SK-N-SH treated with all-trans-retinoic acid at 6 μM for 48 hours (cell line): ENCODE measurements at places on chromosomes 6 and 20.
A peak's percentile ranks its signal among the peaks of the same experiment; 100 is the strongest.

DNA sequence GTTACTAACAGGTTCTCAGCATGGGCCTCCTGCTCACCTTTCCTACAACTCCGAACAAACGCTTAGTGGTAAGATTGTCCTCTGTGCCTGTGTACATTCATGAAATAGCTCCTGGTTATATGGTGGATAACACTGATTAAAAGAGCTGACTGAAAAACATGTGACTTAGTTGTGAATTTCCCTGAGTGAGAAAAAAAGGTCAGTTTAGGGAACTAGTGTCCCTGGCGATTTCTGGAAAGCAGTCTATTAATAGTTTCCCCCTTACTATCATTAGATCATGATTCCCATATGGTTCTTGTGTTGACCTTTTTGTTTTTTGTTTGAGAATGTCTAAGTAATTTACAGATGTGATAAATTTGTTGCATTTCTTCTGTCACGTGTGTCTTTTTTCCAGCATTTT lies 15.6 kb downstream of the SNRPC start:
- ATAC-seq = no peak

DNA sequence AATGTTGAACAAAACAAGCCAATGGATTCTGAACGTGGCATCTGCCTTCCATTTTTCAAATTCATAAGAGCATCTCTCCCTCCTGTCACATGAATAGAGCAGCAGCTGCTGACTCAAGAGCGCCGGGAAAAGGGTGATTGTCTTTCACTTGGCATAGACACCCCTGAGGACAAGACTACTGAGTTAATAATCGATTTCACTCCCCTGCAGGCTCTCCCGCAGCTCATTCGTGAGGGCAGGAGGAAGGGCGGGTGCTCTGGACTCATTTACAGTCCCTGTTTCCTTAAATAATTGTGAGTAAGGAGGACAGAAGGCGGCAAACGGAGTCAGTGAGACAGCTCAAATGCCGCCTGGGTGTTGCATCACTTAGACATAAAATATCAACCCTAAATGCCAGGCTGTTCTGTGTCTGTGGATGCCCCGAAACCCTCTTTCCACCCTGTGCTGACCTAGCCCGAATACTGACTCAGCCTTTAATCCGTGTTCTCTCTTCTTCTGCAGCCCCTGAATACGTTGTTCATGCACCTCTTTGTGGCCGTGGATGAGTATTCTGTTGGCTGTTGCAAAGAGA lies 21.6 kb downstream of the CFAP61 start:
- ATAC-seq = no peak

DNA sequence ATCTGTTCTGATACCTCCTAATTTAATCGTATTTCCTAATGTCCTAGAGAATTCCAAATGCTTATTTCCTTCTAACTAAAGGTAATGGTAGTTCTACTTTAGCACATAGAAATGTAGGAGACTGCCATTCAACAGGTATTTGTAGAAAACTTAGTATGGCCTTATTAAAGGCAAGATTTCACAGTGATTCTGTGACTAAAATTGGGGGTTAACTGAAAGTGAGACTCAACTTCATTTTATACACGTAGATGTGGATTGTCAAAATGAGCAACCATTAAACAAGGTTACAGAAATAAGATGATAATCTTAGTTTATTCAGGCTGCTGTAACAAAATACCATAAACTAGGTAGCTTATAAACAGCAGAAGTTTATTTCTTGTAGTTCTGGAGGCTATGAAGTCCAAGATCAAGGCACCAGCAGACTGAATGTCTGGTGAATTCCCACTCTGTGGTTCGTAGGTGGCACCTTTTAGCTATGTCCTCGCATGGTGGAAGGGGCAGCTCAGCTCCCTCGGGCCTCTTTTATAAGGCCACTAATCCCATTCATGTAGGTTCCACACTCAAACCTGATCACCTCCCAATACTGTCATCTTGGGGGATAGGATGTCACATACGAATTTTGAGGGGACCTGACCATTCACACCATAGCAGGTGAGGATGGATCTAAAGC lies 38.7 kb downstream of the TAB2 start:
- ATAC-seq = no peak

DNA sequence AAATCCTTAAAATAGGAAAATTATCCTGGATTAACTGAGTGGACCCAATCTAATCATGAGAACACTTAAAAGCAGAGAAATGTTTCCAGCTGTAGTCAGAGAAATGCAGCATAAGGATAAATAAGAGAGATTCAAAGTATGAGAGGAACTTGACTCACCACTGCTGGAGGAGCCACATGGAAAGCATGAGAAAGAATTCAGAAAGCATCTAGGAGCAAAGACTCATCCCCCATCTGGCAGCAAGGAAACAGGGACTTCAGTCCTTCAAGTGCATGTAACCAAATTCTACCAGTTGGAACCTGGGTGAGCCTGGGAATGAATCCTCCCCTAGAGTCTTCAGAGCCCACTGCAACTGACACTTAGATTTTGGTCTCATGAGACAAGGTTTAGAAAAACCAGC lies 33.7 kb downstream of the RNF146 start:
- peak; percentile 94 for ATAC-seq

GRCh38 chr6:7640607-7641577 lies 50.9 kb downstream of the SNRNP48 start:
- ATAC-seq = peak; percentile 66

DNA sequence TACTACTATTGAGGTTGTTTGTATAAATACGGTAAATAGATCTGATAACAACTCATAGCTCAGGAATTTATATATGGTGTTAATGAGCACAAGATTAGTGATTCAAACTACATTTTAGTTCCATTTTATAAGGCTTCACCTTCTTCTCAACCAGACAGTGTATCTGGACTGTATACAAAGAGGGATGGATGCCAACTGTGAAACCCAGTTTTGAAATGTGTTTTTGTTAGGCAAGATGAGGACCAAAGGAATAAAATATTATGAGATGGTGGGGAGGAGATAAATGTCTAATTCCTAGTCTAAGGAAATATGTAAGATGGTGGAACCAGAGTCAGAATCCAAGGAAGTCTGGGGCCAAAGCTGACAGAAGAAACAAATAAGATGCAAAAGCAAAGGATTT lies 329.0 kb downstream of the GRIK2 start:
- peak; percentile 36; the same call in 2 of the 3 replicates for ATAC-seq

- no peak for ATAC-seq
These were observed 383.4 kb downstream of the GRIK2 start for GRCh38 chr6:101776919-101777350.

DNA sequence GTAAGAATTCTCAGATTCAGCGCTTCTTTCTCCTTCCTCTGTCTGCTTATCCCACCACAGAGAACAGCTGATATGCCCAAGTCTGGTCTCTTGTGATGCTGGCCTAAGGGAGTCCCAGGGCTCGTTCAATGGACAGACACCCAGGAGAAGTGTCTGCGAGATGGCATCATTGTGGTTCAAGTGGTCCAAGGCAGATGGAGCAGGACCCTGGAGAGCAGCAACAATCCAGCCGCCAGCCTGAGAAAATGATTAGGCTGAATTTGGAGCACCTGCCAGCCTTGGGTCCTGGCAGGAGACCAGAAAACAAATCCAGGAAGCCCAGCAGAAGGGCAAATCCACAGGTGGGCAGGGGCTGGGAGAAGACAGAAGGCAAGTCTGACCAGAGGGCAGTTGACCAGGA lies 145.8 kb downstream of the PTPRT start:
- no peak for ATAC-seq

DNA sequence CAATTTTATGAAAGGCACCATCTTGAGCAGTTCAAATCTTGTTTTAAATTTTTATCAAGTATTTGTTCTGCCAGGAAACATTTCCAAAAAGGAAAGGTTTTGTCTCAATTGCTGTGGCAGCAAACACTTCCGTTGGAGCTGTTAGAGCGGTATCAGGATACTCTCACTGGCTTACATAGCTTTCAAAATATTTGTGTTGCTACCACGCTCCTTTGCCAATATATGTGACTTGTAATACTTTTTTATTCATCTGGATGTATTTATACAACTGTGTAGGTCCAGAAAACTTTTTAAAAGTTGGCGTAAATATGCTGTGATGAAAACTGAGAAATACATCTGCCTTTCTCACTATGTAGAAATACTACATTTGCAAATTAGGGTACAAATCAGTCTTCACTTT lies 37.8 kb upstream of the NHSL1 start:
- no peak for ATAC-seq

DNA sequence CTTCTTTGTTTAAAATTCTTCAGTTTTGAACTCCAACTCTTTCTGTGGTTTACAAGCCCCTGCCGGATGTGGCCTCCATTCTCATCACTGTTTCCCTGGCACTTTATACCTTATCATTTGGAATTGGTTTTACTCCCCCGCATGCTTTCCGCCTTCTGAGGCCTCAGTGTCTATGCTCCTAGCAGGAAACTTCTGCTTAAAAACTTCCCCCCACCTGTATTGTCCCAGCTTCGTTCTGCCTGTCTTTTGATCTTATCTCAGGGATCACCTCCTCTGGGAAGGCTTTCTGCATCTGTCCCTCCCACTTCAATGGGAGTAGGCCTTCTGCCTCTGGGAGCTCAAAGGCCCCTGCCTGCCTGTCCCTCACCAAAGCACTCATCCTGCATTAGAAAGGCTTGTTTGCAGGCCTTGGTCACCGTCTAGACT lies 3.4 kb upstream of the ANGPT4 start:
- no peak for ATAC-seq

DNA sequence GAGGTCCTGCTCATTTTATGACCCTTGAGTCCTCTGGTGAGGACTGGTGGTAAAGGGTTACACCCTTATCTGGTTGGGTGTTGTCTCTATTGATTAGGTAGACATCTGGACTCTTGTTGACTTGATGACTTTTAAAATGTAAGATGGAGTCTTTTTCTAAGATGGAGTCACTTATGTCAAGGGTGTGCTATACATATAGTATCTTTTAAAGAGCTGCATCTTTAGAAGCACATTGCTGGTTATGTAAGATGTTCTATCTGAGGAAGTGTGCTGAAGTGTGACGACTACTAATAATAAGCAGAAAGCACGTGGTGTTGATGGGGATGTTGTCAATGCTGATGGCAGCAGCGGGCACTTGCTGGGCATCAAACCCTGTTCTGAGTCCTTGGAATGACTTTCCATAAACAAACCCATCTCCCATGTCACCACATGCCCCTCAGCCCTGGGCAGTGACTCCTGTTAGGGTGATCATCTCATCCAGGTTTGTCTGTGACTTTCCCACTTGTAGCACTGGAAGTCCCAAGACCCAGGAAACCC lies 229.6 kb downstream of the EYA2 start:
- no peak for ATAC-seq

DNA sequence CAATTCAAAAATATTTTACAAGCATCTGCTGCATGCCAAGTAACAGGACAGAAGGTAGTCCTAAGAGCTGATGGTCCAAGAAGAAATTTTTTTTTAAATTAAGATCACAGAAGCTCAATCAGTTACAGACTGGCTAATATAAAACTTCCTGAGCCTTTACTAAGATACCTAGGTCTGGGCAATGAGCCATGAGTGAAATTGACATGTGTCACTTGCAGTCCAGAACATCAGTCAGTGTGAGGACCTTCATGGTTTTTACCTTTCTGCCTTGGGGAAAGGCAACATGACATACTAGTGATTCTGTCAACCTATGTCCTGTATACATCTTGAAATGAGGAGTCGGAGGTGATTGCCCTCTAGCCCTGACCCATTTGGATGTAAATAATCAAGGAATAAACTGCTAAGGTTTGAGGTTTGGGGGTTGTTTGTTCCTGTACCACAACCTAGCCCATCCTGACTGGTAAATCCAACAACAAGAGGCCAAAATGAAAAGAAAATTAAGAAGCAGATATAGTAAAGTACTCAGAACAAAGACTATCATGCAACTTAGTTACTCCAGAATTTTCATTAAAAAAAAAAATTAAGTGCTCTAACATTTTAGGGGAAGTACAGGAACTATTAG lies 70.0 kb downstream of the CNKSR3 start:
- ATAC-seq = no peak
